Astrocyte (in vitro differentiated cells and primary cell): ENCODE measurements at places on chromosomes 3 and 15. TPM values are rescaled to one million over a fixed set of nuclear protein-coding genes. Genes with fewer than 3 reads are reported as not detected.

DNA sequence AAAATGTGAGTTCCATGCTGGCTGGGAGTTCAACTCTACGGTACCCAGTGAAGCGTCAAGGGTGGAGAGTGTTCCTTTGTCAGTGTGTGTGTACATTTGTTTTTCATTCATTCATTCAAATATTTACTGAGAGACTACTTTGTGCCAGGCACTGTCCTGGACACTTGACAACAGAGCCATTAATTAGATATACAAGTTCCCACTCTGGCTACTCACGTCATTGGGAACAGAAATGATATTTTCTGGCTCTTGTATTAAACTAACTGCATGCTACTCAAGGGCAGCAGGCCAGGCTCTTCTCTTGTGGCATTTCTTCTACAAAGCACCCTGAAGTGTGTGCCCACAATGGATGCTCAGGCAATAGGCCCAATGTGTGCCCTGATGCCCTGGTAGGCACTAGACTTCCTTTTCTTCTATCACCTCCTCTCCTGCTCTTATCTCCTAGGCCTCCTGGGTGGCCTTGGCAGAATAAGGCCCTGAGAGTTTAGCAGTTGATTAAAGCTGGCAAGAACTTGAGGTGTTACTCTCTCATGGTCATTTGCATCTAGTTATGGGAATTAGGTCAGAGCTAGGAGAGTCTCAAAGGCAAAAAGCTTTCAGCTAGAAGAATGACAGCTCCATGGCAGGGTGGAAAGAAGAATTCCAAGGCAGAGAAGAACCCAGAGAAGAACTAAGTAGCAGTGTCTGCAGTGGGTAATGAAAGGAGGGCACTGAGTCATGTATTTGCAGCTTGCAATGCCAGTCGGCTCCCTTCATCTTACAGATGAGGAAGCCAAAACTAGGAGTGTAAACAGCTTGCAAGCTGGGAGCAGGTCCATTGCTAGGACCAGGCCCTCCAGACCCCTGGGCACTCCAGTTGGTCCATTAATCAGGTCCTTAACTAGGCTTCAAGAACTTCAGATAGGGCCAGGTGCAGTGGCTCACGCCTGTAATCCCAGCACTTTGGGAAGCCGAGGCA lies 14.0 kb upstream of the SMAD3 start:
- DNase-seq: no peak

- DNase-seq: no peak
Observed at GRCh38 chr3:43768381-43768973, 77.7 kb downstream of the ABHD5 start.

GRCh38 chr3:13484851-13485590 lies 4.9 kb downstream of the HDAC11 start:
- peak; percentile 45 for DNase-seq

The PAK6 gene
- total RNA-seq: 0.38 and 1.1 TPM in 2 replicates

The LRRN1 gene
- total RNA-seq: 17.4 and 35.6 TPM in 2 replicates

- peak; percentile 49 for DNase-seq
Observed at GRCh38 chr3:122961146-122961545, 66.4 kb downstream of the SEMA5B start.
